ENCODE measurements at places on chromosomes 3 and 15. TPM values are rescaled to one million over a fixed set of nuclear protein-coding genes. Genes with fewer than 3 reads are reported as not detected.

- H3K4me1 ChIP-seq: peaks cover 26% of the 10 kb centered on the region
- H3K27ac ChIP-seq: peak overlapping the region; percentile 97
- peaks cover 36% of the 10 kb centered on the region for H3K36me3 ChIP-seq
- no peaks in the 10 kb centered on the region for H3K27me3 ChIP-seq
- H3K4me3 ChIP-seq: peak overlapping the region; percentile 96
These were observed 1.0 kb downstream of the PDE12 start for GRCh38 chr3:57557085-57557537.

GRCh38 chr15:53033709-53034108 is 243.6 kb upstream of the ONECUT1 start:
- H3K4me1 ChIP-seq: no peaks in the 10 kb centered on the region
- no peaks in the 10 kb centered on the region for H3K27me3 ChIP-seq
- H3K4me3 ChIP-seq: no peak overlapping the region

- no peak for DNase-seq
- no peaks in the 10 kb centered on the region for H3K4me1 ChIP-seq
- no peak overlapping the region for H3K4me3 ChIP-seq
- peaks cover 9% of the 10 kb centered on the region for H3K36me3 ChIP-seq
These were observed 65.6 kb upstream of the SLC12A8 start for GRCh38 chr3:125278155-125278554.

Gene GOLGA6L7
- not detected for total RNA-seq

Gene GOLGA8R
- total RNA-seq: 5.3 TPM
